NCI-H1105 treated with DMSO at 0.1 percent for 48 hours (cell line): ENCODE measurements at places on chromosomes 2 and 18.

GRCh38 chr2:48169141-48169592 lies 262.9 kb upstream of the FBXO11 start:
- no peak for DNase-seq

- DNase-seq: no peak
Observed at GRCh38 chr2:59223742-59224141, 982.6 kb upstream of the FANCL start.

GRCh38 chr18:55370936-55371335 lies 217.1 kb downstream of the TCF4 start:
- DNase-seq: no peak

- peak; percentile 64 for DNase-seq
Observed at GRCh38 chr18:41906528-41907146, 48.4 kb upstream of the PIK3C3 start.
